ENCODE measurements at places on chromosomes 6 and 20. TPM values are rescaled to one million over a fixed set of nuclear protein-coding genes. Genes with fewer than 3 reads are reported as not detected.

The C20orf204 gene
- 5.0 TPM for total RNA-seq

GRCh38 chr6:52653151-52653550, 17.8 kb upstream of the TMEM14A start:
- no peak for DNase-seq

DNA sequence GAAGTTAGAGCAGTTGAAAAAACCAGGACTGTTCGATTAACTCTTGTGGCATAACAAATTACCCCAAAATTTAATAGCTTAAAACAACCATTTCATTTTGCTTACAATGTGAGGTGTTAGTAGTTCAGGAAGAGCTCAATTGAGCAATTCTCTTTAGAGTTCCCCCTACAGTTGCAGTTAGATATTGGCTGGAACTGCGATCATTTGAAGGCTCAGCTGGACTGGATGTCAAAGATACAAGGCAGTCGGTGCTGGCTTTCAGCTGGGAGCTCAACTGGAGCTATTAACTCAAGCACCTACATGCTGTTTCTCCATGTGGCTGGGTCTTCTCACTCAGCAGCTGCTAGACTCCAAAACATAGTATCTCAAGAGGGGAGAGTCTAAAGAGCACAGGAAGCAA, 96.0 kb upstream of the LOC128125822 start:
- no peak for DNase-seq

GRCh38 chr6:19472850-19473249, 364.3 kb upstream of the ID4 start:
- peak; percentile 27 for DNase-seq
